ENCODE measurements at places on chromosomes 16 and 17. TPM values are rescaled to one million over a fixed set of nuclear protein-coding genes. Genes with fewer than 3 reads are reported as not detected.

DNA sequence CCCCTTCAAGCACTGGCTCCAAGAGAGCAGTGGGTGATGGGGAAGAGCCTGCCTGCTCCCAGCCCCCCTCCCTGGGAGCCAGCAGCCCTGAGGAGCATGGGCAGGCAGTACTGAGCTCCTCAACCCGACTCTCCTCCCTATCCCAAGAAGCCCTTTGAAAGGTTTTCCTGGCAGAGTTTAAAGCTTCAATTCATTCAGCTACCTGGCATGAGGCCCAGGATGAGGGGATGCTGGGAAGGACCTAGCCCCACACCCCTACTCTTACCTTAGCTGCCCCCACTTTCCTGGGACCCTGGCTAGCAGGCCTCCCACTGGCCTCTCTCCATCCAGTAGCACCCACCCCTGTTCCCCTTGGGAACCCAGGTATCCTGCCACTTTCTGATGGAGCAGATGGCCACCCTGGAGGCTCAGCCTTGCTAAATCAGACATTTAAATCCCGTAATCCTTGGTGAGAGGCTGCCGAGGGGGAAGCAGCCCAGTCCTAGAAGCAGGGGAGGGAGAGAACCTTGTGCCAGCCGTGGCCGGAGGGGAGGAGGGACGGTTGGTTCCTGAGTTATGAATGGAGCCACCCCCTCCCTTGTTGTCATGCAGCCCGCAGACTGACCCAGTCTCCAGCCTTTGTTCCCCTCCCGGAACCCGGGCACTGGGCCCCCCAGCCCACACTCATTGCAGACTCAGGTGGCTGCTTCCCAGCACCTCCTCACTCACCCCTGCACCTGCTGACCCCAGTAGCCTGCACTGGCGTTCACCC is 17.1 kb downstream of the ATP1B2 start:
- H3K36me3 ChIP-seq: peaks cover 47% of the 10 kb centered on the region
- H3K27ac ChIP-seq: no peak overlapping the region
- no peak for DNase-seq
- no peaks in the 10 kb centered on the region for H3K4me1 ChIP-seq
- H3K27me3 ChIP-seq: no peaks in the 10 kb centered on the region

GRCh38 chr17:78202666-78203065 is 11.4 kb upstream of the BIRC5 start:
- H3K4me1 ChIP-seq: peaks cover 4% of the 10 kb centered on the region
- H3K27ac ChIP-seq: no peak overlapping the region
- no peak for DNase-seq
- peaks cover 25% of the 10 kb centered on the region for H3K36me3 ChIP-seq
- H3K4me3 ChIP-seq: no peak overlapping the region

DNA sequence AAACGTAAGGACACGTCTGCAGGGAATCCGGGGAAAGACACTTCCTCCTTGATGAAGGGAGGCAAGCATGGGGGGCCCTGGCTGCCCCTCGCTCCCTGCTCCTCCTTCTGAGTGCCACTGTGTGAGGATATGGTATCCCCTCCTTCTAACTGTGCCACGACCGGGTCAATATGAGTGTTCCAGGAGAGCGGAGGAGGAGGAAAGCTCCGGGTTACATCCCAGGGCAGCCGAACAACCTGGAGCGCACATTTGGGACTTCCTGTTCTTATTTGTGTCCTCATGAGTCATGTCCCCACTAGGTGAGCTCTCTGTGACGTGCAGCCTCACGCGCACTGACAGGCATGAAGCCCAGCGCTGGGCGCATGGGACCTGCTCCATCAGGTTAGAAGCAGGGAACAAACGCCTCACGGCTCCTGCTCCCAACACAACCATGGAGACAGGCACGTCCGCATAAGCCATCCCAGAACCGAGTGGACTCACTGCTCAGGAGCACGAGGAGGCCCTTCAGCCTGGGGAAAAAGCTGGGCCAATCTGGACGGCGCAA is 92.9 kb upstream of the DNAH17 start:
- DNase-seq: no peak
- no peaks in the 10 kb centered on the region for H3K27me3 ChIP-seq
- H3K4me3 ChIP-seq: no peak overlapping the region

GRCh38 chr17:8254881-8255280 is 5.8 kb downstream of the PFAS start:
- no peak for DNase-seq
- H3K27ac ChIP-seq: no peak overlapping the region
- peaks cover 45% of the 10 kb centered on the region for H3K36me3 ChIP-seq
- peaks cover 3% of the 10 kb centered on the region for H3K4me1 ChIP-seq
- H3K27me3 ChIP-seq: no peaks in the 10 kb centered on the region
- H3K4me3 ChIP-seq: no peak overlapping the region

DNA sequence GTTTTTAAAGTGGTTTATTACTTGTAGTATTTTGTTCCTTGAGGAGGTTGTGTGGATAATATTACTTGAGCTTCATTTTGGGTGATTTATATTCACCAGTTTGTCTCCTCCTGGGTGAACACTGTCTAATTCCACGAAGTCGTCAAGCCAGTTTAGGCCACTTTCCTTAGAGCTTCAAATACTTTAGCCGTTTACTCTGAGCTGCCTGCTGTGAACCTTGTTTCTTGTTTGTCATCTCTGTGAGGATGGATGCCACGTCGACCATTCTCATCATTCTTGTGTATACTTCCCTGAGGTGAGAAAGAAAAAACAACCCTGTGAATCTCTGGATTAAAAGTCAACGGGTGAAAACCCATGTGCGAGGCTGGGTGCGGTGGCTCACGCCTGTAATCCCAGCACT is 9.0 kb downstream of the KRT24 start:
- H3K4me1 ChIP-seq: peaks cover 4% of the 10 kb centered on the region
- no peak overlapping the region for H3K4me3 ChIP-seq
- no peak for DNase-seq
- H3K27ac ChIP-seq: no peak overlapping the region

GRCh38 chr17:82665891-82666290 is 17.6 kb upstream of the WDR45B start:
- H3K36me3 ChIP-seq: peaks cover 22% of the 10 kb centered on the region
- no peak overlapping the region for H3K4me3 ChIP-seq
- no peak for DNase-seq

GRCh38 chr17:78342449-78343186 is 17.3 kb downstream of the SOCS3 start:
- H3K36me3 ChIP-seq: no peaks in the 10 kb centered on the region
- no peak for DNase-seq
- H3K27ac ChIP-seq: peak overlapping the region; percentile 23
- peaks cover 28% of the 10 kb centered on the region for H3K27me3 ChIP-seq
- H3K4me3 ChIP-seq: no peak overlapping the region
- peaks cover 23% of the 10 kb centered on the region for H3K4me1 ChIP-seq

DNA sequence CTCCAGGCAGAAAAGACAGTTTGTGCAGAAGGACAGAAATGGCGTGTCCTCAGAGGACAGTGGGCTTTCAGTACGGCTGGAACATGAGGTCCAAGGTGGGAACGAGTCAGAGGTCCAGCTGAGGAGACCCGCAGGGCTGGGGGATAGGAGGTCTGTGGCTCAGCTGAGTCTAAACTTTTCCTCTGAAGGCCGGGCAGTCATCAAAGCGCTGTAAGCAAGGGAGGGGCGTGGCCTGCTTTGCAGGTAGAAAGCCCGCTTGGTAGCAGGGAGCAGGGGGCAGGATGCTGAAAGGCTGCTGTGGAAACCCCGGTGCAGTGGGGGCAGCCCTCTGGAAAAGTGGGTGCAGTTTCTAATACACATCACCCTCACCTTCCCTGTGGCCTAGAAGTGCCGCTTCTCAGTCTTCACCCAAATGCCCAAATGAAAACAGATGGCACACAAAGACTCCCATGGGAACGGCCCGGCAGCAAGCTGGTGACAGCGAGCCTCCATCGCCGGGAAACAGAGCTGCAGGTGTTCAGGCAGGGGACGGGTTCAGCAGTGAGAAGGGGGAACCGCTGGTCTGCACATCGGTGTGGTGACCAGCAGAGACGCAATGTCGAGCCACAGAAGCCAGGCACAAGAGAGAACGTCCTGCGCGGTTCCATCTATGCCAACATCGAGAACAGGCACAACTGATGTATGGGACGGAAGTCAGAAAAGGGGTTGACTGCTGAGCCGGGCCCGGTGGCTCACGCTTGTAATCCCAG is 12.2 kb upstream of the OSGIN1 start:
- H3K4me3 ChIP-seq: no peak overlapping the region
- no peaks in the 10 kb centered on the region for H3K27me3 ChIP-seq
- DNase-seq: no peak
- no peak overlapping the region for H3K27ac ChIP-seq
- no peaks in the 10 kb centered on the region for H3K4me1 ChIP-seq

DNA sequence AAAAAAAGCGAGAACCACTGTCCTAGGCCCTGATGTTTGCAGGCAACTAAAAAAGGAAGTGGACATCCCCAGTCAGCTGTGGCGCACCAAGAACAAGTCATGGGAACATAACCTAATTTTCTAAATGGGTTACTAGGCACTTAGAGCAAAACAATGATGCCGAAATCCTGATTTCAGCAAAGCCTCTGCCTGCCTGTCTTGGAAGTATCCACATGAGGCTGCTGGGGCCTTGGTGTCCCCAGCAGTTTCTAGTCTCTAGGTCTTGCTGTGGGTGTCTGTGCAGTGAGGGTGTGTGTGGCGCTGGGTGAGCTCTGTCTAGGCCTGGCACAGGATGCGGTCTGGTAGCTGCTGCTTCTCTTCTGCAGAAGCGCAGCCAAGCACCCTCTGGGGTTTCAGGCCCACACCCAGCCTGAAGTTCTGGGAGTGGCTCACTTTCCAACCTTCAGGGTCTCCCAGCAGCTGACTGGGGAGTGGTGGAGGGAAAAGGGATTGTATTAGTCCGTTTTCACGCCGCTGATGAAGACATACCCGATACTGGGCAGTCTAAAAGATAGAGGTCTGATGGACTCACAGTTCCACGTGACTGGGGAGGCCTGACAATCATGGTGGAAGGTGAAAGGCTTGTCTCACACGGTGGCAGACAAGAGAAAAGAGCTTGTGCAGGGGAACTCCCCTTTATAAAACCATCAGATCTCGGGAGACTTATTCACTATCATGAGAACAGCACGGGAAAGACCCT is 21.1 kb downstream of the STH start:
- DNase-seq: no peak
- no peaks in the 10 kb centered on the region for H3K4me1 ChIP-seq
- H3K4me3 ChIP-seq: no peak overlapping the region
- no peaks in the 10 kb centered on the region for H3K27me3 ChIP-seq

DNA sequence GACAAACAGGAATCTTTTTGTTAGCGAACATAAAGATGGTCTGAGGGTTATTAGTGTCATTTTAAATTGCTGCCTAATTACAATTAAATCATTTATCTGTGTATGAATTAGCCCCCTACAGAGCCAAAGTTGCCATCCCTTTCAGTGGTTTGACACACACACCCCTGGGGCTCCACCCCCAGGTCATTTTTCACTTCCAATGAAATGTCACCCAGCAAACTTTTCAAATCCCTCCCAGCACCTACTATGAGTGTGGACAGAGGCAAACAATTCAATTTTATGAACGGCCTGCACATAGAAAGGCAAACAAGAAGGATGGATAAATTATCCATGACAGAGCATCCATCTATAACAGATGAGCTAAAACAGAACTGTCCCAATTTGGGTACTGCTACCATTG is 2.4 kb downstream of the MYH10 start:
- H3K27me3 ChIP-seq: no peaks in the 10 kb centered on the region
- H3K4me3 ChIP-seq: no peak overlapping the region
- no peak for DNase-seq
- no peaks in the 10 kb centered on the region for H3K36me3 ChIP-seq

DNA sequence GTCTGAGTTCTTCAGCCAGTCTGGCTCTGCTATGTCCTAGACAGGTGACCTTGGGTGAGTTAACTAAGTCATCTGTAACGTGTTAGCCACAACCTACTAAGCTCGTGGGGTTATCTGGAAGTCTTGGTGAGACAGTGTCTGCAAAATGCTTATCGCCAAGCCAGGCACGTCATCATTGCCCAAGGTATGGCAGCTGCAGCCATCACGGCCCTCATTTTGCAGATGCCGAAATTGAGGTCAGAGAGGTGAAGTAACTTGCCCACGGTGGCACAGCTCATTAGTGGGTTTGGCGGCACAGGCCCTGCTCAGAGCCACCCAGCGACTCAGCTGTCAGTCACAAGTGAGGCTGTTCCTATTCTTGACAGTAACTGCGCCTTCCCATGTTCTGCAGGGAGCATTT is 79.8 kb downstream of the CMIP start:
- no peak overlapping the region for H3K4me3 ChIP-seq
- DNase-seq: no peak
- peaks cover 9% of the 10 kb centered on the region for H3K4me1 ChIP-seq
- no peak overlapping the region for H3K27ac ChIP-seq
- no peaks in the 10 kb centered on the region for H3K27me3 ChIP-seq

DNA sequence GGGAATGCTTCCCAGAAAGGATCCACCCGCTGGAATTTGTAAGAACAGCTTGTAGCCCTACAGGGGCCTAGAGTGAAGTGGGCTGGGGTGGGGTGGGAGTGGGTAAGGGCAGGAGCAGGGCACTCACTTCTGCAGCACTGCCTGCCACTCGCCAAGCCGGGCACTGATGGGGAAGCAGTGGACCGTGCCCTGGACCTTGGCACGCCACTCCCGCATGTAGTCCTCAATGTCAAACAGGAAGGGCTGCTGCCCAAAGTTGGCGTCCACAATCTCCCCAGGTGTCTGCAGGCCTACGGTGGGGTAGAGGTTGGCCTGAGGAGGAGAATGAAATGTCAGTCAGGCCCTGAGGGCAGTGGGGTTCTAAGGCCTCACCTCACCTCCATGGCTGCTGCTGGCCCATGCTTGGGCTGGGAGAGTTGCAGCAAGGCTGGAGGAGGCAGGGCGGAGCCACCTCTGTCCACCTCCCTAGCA is 15.7 kb upstream of the GFOD2 start:
- no peaks in the 10 kb centered on the region for H3K27me3 ChIP-seq
- no peak overlapping the region for H3K4me3 ChIP-seq
- no peak overlapping the region for H3K27ac ChIP-seq
- peaks cover 47% of the 10 kb centered on the region for H3K36me3 ChIP-seq

DNA sequence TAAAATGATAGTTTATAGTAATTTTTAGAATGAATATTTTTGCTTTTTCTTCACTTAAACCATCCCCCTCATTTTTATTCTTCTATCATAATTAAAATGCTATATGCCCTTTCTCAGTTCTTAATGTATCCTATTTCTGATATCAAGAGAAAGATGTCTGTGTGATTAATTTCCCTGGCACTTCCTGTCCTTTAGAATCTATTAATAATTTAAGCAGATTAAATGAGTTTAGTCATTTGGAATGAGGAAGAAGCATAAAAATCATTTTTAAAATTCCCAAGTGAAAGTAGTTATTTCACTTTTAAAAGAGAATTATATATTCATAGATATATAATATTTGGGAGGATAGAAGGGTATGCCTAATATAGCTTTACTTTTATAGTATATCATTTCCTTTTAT is 27.8 kb upstream of the CDR2 start:
- H3K4me3 ChIP-seq: no peak overlapping the region
- H3K27ac ChIP-seq: no peak overlapping the region
- peaks cover 1% of the 10 kb centered on the region for H3K4me1 ChIP-seq
- H3K27me3 ChIP-seq: no peaks in the 10 kb centered on the region
- DNase-seq: no peak
- no peaks in the 10 kb centered on the region for H3K36me3 ChIP-seq

GRCh38 chr16:88789594-88789993 is 4.6 kb upstream of the PIEZO1 start:
- no peak overlapping the region for H3K4me3 ChIP-seq
- peaks cover 18% of the 10 kb centered on the region for H3K4me1 ChIP-seq

- H3K27ac ChIP-seq: no peak overlapping the region
- no peaks in the 10 kb centered on the region for H3K36me3 ChIP-seq
- DNase-seq: no peak
- no peaks in the 10 kb centered on the region for H3K4me1 ChIP-seq
- H3K27me3 ChIP-seq: no peaks in the 10 kb centered on the region
Observed at GRCh38 chr17:81074875-81075274, 39.9 kb downstream of the BAIAP2 start.

Gene SCARF1
- polyA plus RNA-seq: 6.5 TPM

Gene USH1G
- 1.5 TPM for polyA plus RNA-seq

Gene IL34
- polyA plus RNA-seq: 16.9 TPM

Gene CHST6
- polyA plus RNA-seq: 3.3 TPM

Gene KRTAP9-2
- not detected for polyA plus RNA-seq

All from large intestine (tissue), 12 donors.